CD8-positive, alpha-beta memory T cell (primary cell): ENCODE measurements at places on chromosomes 5 and 9. TPM values are rescaled to one million over a fixed set of nuclear protein-coding genes. Genes with fewer than 3 reads are reported as not detected.

Gene PCDHA12
- total RNA-seq, result not detected

Gene LCN6
- total RNA-seq, result not detected

Gene MCC
- 4.2 TPM for total RNA-seq

Gene SPATA31E1
- not detected for total RNA-seq

Gene GM2A
- total RNA-seq, result 14.9 TPM

Gene PLPP7
- not detected for total RNA-seq

Gene MGAT1
- total RNA-seq, result 132 TPM

Gene RPP25L
- total RNA-seq, result 39.0 TPM
